Activated T-cell treated with anti-CD3 and anti-CD28 coated beads, Interleukin-2, amount 50 U/mL, for 4 hours (primary cell): ENCODE measurements at places on chromosomes 1 and 21. TPM values are rescaled to one million over a fixed set of nuclear protein-coding genes. Genes with fewer than 3 reads are reported as not detected.

Gene LCE1B
- total RNA-seq: not detected

- no peak for DNase-seq
Measured at GRCh38 chr1:152186556-152187285, 27.7 kb upstream of the RPTN start.

Gene CLIC6
- 0.13 TPM for total RNA-seq

- DNase-seq: no peak
Measured at GRCh38 chr1:58738876-58739275, 39.0 kb upstream of the MYSM1 start.

- no peak for DNase-seq
Measured at GRCh38 chr1:65056866-65057265, 90.5 kb upstream of the JAK1 start.
